ENCODE measurements at places on chromosomes 2 and 18. TPM values are rescaled to one million over a fixed set of nuclear protein-coding genes. Genes with fewer than 3 reads are reported as not detected.

Gene SP5
- 0.69 TPM for total RNA-seq

Gene RAB17
- total RNA-seq, result 11.9 TPM

Gene KLHL30
- 0.87 TPM for total RNA-seq

Gene MEIS1
- total RNA-seq, result 1.8 TPM

Gene DUSP19
- 0.87 TPM for total RNA-seq

Gene TANC1
- 14.8 TPM for total RNA-seq

Gene ANKMY1
- total RNA-seq, result 9.7 TPM

Gene EFEMP1
- total RNA-seq, result 155 TPM

Gene ANKRD30BL
- not detected for total RNA-seq

Gene RRM2
- total RNA-seq, result 3.4 TPM

Gene GPR45
- not detected for total RNA-seq

Gene SLC4A3
- 3.5 TPM for total RNA-seq

Gene CKAP2L
- 0.40 TPM for total RNA-seq

Gene MAL
- total RNA-seq, result 255 TPM

Gene RAB6D
- 0.10 TPM for total RNA-seq

Gene TMEM178A
- total RNA-seq, result 2.9 TPM

All from renal cortical epithelial cell (primary cell).